Activated T-helper 1 cell treated with anti-CD3 and anti-CD28 coated beads, Interleukin-12 subunit alpha, Interleukin-12 subunit beta, Interleukin-2, Interleukin-4 antibody, amounts not matched to agents 30 ng/mL and 10 ng/mL and 1 ng/mL, durations not matched to agents 14 hours and 24 hours and 36 hours (primary cell): ENCODE measurements at places on chromosomes 6 and 20.
A peak's percentile ranks its signal among the peaks of the same experiment; 100 is the strongest.

- H3K4me1 ChIP-seq, result peaks cover 4% of the 10 kb centered on the region
- no peaks in the 10 kb centered on the region for H3K36me3 ChIP-seq
- DNase-seq, result no peak
- H3K27ac ChIP-seq, result no peak overlapping the region
- H3K27me3 ChIP-seq, result no peaks in the 10 kb centered on the region
These were observed 167.3 kb downstream of the KCNQ5 start for GRCh38 chr6:72789145-72789544.

- DNase-seq, result no peak
- H3K4me3 ChIP-seq, result no peak overlapping the region
- peaks cover 6% of the 10 kb centered on the region for H3K27me3 ChIP-seq
- H3K27ac ChIP-seq, result no peak overlapping the region
- no peaks in the 10 kb centered on the region for H3K36me3 ChIP-seq
These were observed 65.0 kb upstream of the SLC2A12 start for GRCh38 chr6:134117409-134117808.

DNA sequence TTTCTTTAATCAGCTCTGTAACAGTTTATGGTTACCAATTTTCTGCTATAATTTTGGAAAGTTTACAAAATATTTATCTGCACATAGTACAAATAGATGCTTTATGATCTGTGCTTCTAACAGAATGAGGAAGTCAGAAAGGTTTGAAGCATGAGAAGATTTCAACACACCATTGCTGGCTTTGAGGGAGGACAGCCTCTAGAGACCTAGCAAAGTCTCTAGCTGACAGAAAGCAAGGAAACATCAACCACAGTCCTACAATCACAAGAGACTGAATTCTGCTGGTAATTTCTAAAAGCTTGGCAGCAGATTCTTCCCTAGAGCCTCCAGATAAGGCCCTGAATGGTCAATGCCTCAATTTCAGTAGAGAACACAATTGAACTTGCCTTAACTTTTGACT lies 750.8 kb upstream of the SLC35B3 start:
- H3K27ac ChIP-seq, result no peak overlapping the region
- H3K4me1 ChIP-seq, result no peaks in the 10 kb centered on the region
- DNase-seq, result no peak

GRCh38 chr20:1108437-1108920 lies 9.9 kb upstream of the PSMF1 start:
- H3K36me3 ChIP-seq, result no peaks in the 10 kb centered on the region
- H3K4me1 ChIP-seq, result peaks cover 5% of the 10 kb centered on the region
- peaks cover 5% of the 10 kb centered on the region for H3K27me3 ChIP-seq
- H3K4me3 ChIP-seq, result no peak overlapping the region
- DNase-seq, result peak; percentile 25

DNA sequence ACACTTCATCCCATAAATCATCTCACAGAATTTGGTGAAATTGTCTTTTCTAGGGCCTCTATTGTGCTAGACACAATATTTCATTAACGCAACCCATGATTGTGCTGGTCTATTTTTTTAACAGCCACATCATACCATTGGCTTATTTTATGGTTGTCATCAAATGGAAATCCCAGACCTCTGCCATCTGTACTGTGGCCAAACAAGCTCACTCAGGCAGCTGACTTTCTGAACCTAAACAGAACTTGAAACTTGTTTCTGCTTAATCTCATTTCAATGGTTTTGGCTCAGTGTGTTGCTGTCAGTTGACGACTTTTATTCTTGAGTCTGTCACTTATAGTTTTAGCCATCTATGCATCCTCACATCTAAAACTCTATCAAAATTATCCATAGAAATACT lies 111.8 kb downstream of the HAO1 start:
- no peak for DNase-seq
- H3K36me3 ChIP-seq, result no peaks in the 10 kb centered on the region
- no peaks in the 10 kb centered on the region for H3K4me1 ChIP-seq
- H3K4me3 ChIP-seq, result no peak overlapping the region
- H3K27ac ChIP-seq, result no peak overlapping the region
- H3K27me3 ChIP-seq, result no peaks in the 10 kb centered on the region

DNA sequence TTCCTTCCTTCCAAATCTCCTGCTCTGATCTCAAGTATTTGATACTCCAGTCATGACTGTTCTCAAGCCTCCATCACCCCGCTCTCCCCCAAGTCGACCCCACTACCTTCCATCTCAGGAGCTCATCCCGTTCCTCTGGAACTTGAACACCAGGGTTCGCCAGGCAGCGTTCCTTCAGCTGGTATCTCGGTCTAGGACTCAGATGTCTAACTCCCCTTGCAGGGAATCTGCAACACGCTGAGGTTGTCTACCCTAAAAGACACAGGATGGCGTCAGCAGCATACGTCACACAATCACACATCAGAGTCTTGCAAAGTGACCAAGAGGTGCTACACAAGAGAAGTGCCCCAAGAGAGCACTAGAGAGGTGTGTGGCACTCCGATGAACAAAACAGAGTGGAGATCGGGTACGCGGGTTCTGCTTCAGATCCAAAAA lies 706 bp downstream of the ZNF184 start:
- DNase-seq, result peak; percentile 47
- no peaks in the 10 kb centered on the region for H3K27me3 ChIP-seq
- H3K36me3 ChIP-seq, result peaks cover 37% of the 10 kb centered on the region

- no peak overlapping the region for H3K27ac ChIP-seq
- H3K4me1 ChIP-seq, result no peaks in the 10 kb centered on the region
- no peak for DNase-seq
- no peak overlapping the region for H3K4me3 ChIP-seq
These were observed 162.7 kb upstream of the MLN start for GRCh38 chr6:33966536-33966935.

- no peak overlapping the region for H3K27ac ChIP-seq
- peak; percentile 46 for DNase-seq
- H3K27me3 ChIP-seq, result peaks cover 3% of the 10 kb centered on the region
- H3K4me3 ChIP-seq, result no peak overlapping the region
- H3K4me1 ChIP-seq, result peaks cover 43% of the 10 kb centered on the region
These were observed 27.4 kb downstream of the MGME1 start for GRCh38 chr20:17995967-17996819.

DNA sequence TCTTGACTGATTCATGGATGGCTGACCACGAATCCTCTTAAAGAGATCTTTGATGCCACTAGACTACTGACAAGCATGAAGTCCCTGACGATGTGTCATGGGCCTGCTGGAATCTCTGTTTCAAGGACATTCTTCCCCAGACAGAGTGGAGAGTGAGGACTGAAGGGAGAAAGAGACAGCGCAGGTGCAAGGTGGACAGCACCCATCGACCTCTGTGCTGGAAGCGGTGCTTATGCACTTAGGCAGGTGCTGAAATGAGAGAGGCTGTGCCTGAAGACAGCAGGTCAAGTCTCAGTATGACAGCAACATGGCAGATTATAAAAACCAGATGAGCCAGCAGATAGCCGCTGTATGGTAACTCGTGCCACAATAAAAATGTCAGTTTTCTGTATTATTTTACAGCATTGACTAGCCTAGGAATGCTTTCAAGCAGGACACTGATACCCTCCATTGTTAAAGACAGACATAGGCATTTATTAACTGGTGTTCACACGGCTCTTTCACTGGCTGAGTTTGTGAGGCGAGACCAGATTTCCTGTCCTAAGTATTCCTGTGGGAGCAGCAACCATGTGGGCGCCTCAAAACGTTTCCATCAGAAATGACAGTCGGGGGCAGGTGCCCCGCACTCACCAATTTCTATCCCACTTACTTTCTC lies 47.5 kb downstream of the FOXC1 start:
- H3K27me3 ChIP-seq, result no peaks in the 10 kb centered on the region
- no peak overlapping the region for H3K27ac ChIP-seq
- H3K36me3 ChIP-seq, result no peaks in the 10 kb centered on the region
- DNase-seq, result no peak

GRCh38 chr20:33518071-33518470 lies 28.2 kb downstream of the CBFA2T2 start:
- H3K4me3 ChIP-seq, result no peak overlapping the region
- H3K36me3 ChIP-seq, result no peaks in the 10 kb centered on the region
- DNase-seq, result no peak
- H3K4me1 ChIP-seq, result peaks cover 13% of the 10 kb centered on the region
- H3K27ac ChIP-seq, result no peak overlapping the region

DNA sequence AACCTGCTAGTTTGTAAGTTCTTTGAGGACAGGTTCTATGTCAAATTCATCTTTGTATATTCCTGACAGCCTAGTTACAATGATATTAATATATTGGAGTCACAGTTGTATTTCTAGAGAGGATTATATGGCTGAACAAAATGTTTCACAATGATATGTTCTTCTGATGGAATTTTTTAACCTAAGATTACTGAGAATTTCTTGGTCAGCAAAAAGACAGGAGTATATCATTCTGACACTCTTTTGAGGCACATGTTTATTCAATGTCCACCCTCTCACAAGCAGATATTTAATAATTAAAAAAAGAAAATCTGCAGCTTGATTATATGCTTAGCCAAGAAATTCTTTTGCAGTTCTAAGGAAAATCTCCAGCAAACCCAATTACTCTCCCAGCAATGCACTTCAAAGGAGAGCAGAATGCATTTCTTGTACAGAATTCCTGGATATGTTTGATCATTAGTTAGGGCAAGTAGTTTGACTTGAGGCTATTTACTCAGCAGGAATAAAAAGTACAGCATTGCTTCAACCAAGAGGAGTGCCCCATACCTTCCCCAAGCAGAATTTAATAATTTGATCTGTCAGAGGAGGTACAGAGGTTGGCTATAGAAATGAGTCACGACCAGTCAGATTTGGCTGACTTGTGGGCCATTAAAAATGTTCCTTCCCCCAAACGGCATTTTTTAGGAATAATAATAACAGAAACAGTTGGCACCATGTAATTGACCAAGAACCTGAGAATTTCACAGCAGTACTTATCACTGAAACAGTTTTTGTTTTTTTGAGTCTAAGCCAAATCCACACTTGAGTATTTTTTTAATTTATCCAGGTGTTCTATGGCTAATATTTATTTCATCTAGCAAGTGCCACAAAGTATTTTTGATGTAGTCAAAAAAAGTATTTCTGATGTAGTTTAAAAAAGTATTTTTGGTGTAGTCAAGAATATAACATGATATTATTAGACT lies 508.1 kb upstream of the FLRT3 start:
- H3K27me3 ChIP-seq, result no peaks in the 10 kb centered on the region
- H3K4me3 ChIP-seq, result no peak overlapping the region
- H3K27ac ChIP-seq, result no peak overlapping the region
- H3K36me3 ChIP-seq, result no peaks in the 10 kb centered on the region

GRCh38 chr6:166050559-166050958 lies 117.1 kb downstream of the TBXT start:
- H3K36me3 ChIP-seq, result no peaks in the 10 kb centered on the region
- no peak overlapping the region for H3K27ac ChIP-seq
- H3K27me3 ChIP-seq, result no peaks in the 10 kb centered on the region
- DNase-seq, result no peak
- no peak overlapping the region for H3K4me3 ChIP-seq

DNA sequence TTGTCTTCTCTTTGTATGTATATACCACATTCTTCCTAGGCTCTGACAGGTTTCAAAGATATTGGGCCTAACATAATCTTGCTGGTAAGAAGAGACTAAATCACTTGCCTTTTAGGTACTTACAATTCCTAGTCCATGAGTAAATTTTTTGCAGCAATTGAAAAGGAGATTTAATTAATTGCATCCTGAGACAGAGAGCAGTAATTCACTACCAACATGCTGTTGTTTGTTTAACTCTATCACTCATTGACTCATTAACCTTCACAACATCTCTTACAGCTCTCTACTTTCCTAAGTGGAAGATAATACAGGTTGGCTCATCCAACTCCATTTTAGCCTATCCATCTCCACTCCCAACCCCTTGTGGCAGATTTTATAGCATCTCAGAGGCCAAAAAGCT lies 280.4 kb downstream of the ALDH8A1 start:
- no peaks in the 10 kb centered on the region for H3K4me1 ChIP-seq
- H3K4me3 ChIP-seq, result no peak overlapping the region
- no peak overlapping the region for H3K27ac ChIP-seq
- peaks cover 2% of the 10 kb centered on the region for H3K27me3 ChIP-seq
- no peaks in the 10 kb centered on the region for H3K36me3 ChIP-seq
- no peak for DNase-seq

GRCh38 chr20:4318891-4319290 lies 303.5 kb upstream of the RNF24 start:
- no peak overlapping the region for H3K4me3 ChIP-seq
- H3K36me3 ChIP-seq, result no peaks in the 10 kb centered on the region
- DNase-seq, result no peak
- H3K4me1 ChIP-seq, result no peaks in the 10 kb centered on the region

- DNase-seq, result no peak
- H3K4me3 ChIP-seq, result no peak overlapping the region
- no peak overlapping the region for H3K27ac ChIP-seq
- no peaks in the 10 kb centered on the region for H3K36me3 ChIP-seq
- no peaks in the 10 kb centered on the region for H3K4me1 ChIP-seq
- H3K27me3 ChIP-seq, result no peaks in the 10 kb centered on the region
These were observed 67.0 kb upstream of the SIRPA start for GRCh38 chr20:1827974-1828785.

DNA sequence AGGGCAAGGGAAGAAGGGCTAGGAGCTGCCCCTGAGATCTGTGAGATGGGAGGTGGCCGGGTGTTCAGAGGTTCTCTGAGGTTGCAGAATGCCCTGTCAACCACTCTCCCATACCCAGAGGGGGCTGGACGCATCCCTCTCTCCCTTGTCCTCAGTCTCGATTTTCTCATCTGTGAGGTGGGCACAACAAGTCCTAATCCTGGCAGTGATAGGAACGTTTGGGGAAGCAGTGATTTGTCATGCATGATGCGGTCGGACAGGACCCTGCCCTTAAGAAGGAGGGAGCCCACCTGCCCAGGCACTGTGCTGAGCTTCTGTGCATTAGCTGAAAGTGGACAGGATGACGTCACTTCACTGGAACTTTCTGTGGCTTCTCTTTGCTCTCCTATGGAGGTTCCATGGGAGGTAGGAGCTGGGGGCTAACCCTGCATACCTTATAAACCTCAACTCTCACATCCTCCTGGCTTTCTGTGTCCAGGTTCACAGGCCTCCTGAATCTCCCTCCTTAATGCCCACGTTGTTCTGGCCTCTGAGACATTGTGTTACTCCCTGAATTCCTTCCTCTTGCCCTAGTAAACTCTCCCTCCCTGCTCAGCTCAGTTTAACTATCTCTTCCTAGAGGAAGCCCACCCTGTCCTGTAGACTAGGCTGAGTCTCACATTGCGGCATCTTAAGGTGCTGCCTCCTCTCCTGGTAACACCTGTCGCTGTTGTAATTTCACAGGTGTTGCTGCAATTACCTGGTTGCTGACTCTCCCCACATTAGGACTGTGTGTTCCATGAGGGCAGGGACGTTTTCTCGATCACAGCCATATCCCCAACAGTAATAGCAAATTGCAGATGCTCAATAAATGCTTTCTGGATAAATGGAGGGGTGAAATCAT lies 30.1 kb upstream of the CSNK2A1 start:
- H3K27ac ChIP-seq, result no peak overlapping the region
- no peak overlapping the region for H3K4me3 ChIP-seq
- H3K27me3 ChIP-seq, result peaks cover 26% of the 10 kb centered on the region
- DNase-seq, result no peak
